ENCODE measurements at places on chromosomes 2 and 18.

DNA sequence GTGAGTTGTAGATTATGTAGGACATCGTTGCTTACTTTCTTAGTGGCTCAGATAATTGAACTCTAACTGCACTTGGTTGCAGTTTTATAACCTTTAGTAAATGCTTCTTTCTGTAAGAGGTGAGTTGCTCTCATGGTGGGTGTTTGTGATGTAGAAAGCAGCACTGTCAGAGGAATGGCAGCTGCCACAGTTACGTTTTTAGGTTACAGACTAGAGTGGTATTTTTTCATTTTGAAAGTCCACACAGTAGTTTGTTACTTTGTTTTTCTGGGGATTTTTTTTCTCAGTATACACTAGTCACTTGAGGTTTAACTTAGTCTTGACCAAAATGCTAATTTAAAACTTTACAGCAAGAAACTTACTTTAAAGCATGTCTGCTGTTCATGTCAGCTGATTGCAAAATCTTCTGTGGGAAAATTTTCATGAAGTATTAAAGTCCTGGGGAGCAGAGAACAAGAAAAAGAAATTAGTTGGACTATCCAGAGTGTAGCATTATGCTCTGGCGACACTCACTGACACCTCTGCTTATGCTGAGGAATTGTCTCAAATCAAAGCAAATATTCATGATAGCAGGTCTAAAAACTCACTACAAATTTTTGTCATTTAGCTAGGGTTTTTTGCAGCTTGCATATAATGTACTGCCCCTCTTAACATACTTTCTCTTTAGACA lies 14.8 kb downstream of the AFTPH start:
- H3K36me3 ChIP-seq = peaks cover 14% of the 10 kb centered on the region
- H3K4me3 ChIP-seq = no peak overlapping the region
- H3K27ac ChIP-seq = no peak overlapping the region
- no peak for DNase-seq

- H3K4me1 ChIP-seq = no peaks in the 10 kb centered on the region
- H3K27ac ChIP-seq = no peak overlapping the region
- H3K27me3 ChIP-seq = peaks cover 11% of the 10 kb centered on the region
- no peaks in the 10 kb centered on the region for H3K36me3 ChIP-seq
- no peak overlapping the region for H3K4me3 ChIP-seq
Measured at GRCh38 chr2:108268001-108268400, 20.7 kb upstream of the SULT1C2 start.

- no peaks in the 10 kb centered on the region for H3K27me3 ChIP-seq
- DNase-seq = no peak
- H3K27ac ChIP-seq = no peak overlapping the region
- H3K4me1 ChIP-seq = peaks cover 35% of the 10 kb centered on the region
- H3K36me3 ChIP-seq = peaks cover 5% of the 10 kb centered on the region
- no peak overlapping the region for H3K4me3 ChIP-seq
Measured at GRCh38 chr2:179239195-179239594, 25.4 kb downstream of the SESTD1 start.

DNA sequence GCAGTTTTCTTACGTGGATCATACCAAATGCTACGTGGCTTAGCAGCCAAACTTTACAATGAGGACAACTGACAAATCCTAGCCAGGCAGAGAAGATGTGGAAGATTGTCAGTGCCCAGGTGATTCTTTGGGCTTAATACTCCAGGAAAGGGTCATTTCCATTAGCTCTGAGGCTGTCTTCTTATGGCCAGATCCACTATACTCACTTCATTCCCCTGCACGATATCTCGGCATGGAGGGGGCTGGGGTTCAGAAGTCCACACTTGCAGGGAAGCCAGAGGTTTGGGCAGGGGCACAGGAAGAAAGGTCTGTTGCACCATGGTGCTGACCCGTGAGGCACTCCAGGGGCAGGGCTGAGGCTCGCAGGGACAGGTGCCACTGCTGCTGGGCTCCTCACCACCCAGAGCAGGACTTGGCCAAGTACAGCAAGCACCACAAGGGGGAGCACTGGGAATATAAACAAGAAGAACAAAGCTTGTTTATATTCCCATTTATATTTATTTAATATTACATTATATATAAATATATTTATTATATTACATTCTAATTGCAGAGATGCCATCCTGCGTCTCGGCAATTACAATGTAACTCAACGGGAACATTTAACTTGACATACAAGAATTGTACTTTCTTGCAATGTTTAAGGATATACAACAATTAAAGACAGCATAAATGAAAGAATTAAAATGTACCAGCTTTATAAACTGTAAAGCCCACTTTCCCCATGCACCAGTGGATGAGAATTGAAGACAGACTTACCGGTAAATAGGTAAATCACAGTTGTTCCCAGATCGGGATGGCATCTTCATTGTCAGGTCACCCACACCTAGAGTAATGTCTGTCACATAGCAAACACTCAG lies 27.2 kb downstream of the CLUL1 start:
- DNase-seq = peak; percentile 23
- H3K27ac ChIP-seq = no peak overlapping the region
- peaks cover 2% of the 10 kb centered on the region for H3K27me3 ChIP-seq
- no peak overlapping the region for H3K4me3 ChIP-seq
- no peaks in the 10 kb centered on the region for H3K4me1 ChIP-seq
- no peaks in the 10 kb centered on the region for H3K36me3 ChIP-seq

DNA sequence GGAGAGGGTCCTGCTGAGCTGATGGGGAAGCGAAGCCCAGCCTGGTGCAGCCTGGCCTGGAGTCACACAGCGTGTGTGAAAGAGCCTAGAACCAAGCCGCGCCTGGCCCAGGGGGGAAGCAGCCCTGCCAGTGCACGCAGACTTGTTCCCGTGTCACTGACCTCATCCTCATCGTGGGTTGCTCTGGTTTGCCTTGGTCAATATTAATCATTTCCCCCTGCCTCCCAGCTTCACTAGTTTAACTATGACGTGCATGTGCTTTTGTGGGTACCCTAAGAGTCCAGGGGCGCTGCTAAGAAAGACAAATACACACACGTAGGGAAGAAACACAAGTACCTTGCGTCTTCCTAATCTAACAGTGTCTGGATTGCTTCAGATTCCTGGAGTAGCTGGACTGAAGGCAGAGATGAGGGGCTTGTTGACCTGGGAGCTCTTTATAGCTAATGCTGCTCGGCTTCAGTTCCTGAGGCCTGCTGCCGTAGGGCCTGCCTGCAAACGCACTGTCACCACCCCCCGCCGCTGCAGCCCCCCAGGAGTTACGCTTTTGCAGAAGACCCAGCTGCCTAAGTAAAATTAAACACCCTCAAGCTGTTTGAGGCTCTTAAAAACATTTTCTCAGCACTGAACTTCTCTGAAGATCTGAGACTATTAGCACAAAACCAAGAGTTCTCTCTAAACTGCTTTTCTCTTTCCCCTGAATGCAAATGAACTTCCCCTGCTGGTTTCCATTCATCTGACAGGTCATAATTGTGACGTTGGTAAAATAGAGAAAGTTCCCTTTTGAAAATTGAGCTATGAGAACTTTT lies 159.2 kb downstream of the FAM210A start:
- DNase-seq = peak; percentile 75
- H3K36me3 ChIP-seq = no peaks in the 10 kb centered on the region
- H3K27ac ChIP-seq = peak overlapping the region; percentile 99
- H3K27me3 ChIP-seq = no peaks in the 10 kb centered on the region
- peak overlapping the region; percentile 76 for H3K4me3 ChIP-seq

GRCh38 chr18:49812286-49813068 lies 856 bp downstream of the ACAA2 start:
- peak overlapping the region; percentile 95 for H3K4me3 ChIP-seq
- peaks cover 12% of the 10 kb centered on the region for H3K36me3 ChIP-seq
- DNase-seq = no peak
- peaks cover 15% of the 10 kb centered on the region for H3K4me1 ChIP-seq

GRCh38 chr2:40164736-40165508 lies 287.0 kb downstream of the SLC8A1 start:
- H3K4me1 ChIP-seq = no peaks in the 10 kb centered on the region
- no peak overlapping the region for H3K4me3 ChIP-seq
- H3K27me3 ChIP-seq = no peaks in the 10 kb centered on the region
- DNase-seq = no peak
- H3K27ac ChIP-seq = no peak overlapping the region
- H3K36me3 ChIP-seq = no peaks in the 10 kb centered on the region

Measured in memory B cell (primary cell).